ENCODE measurements at places on chromosomes 5 and 9.

GRCh38 chr5:119954106-119954505, 324.7 kb downstream of the FAM170A start:
- no peak for DNase-seq

- no peak for DNase-seq
Observed at GRCh38 chr5:71924980-71925379, 182.3 kb upstream of the MAP1B start.

DNA sequence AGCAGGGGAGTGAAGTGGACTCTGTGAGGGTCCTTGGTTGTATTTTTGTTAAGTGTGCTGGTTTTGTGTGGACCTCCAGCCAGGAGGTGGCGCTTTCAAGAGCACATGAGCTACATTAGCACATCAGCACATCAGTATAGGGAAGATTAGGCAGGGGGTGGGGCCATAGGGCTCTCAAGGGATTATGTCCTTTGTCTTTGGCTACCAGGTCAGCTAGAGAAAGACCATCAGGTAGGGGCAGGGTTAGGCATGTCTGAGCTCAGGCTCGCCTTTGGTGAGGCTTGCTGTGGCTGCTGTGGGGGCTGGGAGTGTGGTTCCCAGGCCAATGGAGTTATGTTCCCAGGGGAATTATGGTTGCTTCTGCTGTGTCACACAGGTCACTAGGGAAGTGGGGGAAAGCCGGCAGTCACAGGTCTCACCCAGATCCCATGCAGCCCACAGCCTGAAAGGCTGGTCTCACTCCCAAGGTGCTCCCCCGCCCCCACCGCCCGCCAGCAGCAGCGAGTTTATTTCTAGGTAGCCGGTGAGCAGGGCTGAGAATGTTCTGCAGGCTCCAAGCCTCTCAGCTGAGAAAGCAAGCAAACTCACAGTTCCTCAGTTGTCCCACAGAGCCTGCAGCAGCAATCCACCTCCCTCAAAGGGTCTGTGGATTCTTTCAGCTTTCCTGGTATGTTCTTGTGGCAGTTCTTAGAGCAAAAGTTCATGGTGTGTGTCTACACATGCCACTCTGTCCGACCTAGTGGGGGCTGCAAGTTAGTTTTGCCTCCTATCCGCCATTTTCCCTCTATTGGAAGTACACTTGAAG, 13.7 kb downstream of the OR1J1 start:
- DNase-seq = peak; percentile 74

DNA sequence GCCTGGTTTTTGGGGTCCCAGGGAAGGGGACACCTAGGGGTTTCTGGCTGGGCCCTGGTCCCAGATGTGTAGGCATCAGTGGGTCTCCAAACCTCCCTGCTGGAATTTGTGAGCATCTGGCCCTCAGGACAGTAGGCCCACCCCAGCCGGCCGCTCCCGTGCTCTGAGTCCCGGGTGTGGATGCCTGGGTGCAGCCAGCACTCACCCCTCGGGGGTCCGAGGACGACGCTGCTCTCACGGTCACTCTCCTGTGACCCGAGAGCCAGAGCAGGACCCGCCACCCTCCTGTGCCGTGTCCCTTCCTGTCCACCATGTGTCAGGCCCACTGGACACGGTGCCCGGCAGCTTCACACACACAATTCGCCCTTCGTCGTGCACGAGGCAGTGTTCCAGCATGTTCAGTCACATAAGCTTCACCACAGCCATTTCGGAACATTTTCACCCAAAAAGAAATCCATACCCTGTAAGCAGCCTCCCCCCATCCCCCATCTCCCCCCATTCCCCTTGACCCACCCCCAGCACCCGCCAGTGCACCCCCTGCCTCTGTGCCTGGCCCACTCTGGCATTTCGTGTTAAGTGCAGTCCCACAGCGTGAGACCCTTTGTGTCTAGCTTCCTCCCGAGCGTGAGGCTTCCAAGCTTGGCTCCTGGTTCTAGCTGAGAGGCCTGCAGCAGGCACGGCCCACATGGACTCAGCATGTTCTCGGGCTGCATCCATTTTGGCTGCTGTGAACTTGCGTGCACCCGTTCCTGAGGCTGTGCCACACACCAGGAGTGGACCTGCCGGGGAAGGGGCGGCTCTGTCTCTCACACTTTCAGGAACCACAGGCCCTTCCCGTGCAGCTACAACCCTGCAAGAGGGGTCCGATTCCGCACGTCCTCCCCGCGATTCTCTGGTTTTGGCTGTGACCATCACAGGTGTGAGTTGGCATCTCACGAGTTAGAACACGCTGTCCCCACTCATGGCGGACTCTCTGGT, 40.5 kb downstream of the NKD2 start:
- DNase-seq = no peak

- DNase-seq = peak; percentile 89
Observed at GRCh38 chr5:72847989-72848473, 31.6 kb downstream of the TNPO1 start.

DNA sequence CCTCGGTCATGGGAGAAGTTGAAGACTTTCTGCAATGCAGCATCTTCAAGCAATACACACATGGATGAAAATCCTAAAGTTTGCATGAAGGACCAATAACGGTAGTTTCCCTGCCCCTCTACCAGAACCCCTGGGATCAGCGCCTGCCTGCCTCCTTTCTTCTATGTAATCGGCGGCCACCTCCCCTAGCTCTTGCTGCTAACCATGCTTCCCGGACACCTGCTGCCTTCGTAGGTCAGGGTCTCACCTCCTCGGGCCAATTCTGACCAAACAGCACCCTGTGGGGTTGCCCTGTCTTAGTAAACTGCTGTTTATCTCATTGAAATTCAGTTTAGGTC, 388 bp upstream of the MED10 start:
- DNase-seq = no peak

DNA sequence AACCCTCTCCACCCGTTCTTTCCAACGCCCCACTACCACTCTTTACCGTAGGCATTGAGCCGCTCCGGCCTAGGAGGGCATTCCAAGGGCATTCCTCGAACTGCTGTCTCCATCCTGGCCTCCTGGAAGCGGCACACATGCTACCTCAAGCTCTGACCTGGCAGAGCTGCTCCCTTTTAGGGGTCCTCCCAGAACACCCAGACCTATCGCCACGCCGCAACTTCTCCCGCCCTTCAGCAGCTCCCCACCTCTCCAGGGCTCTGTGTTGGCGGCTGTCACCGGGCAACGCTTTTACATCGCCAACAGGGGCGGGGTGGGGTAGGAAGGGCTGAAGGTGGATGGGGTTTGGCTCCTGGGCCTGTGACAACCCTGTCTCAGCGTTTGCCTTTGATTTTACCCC, 4.6 kb upstream of the MYORG start:
- DNase-seq = peak; percentile 69

GRCh38 chr5:165209101-165209727, 1703.8 kb downstream of the MAT2B start:
- no peak for DNase-seq

- no peak for DNase-seq
Observed at GRCh38 chr5:74626386-74627222, 13.9 kb downstream of the ENC1 start.

DNA sequence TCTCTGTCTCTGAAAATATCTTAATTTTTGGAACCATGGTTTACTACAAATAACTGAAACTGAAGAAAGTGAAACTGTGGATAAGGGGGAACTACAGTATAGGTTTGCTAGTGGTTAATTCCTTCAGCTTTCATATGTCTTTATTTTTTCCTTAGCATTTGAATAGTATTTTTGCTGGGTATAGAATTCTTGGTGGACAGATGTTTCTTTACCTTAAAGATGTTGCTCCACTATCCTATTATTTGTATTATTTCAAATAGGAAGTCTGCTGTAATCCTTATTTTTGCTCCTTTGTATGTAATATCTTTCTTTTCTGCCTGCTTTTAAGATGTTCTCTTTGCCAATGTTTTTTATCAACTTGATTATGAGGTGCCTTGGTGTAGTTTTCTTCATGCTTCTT, 152.9 kb upstream of the ISL1 start:
- DNase-seq = no peak

- no peak for DNase-seq
Observed at GRCh38 chr9:15553528-15553898, 670 bp downstream of the CCDC171 start.

- no peak for DNase-seq
Observed at GRCh38 chr5:55101556-55102276, 730 bp upstream of the GZMA start.

- no peak for DNase-seq
Observed at GRCh38 chr9:76912636-76913275, 6.8 kb upstream of the PRUNE2 start.

DNA sequence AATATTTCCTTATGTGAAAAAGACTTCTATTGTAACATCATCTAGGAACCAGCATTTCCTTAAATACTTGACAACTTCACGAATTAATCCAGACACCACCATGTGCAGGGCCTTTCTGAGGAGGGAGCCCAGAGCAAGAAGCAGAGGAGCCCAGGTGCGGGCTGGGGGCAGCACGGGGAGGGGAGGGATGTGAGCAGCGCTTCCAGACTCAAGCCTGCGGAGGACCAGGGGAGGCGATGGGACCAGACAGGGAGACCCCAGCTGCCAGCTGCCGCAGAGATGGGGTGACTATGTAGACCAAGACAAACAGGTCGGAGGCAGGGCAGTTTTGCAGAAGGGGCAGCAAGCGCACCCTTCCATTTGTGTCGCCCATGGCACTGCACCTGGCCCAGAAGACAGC, 596.1 kb downstream of the IRX1 start:
- peak; percentile 41 for DNase-seq

DNA sequence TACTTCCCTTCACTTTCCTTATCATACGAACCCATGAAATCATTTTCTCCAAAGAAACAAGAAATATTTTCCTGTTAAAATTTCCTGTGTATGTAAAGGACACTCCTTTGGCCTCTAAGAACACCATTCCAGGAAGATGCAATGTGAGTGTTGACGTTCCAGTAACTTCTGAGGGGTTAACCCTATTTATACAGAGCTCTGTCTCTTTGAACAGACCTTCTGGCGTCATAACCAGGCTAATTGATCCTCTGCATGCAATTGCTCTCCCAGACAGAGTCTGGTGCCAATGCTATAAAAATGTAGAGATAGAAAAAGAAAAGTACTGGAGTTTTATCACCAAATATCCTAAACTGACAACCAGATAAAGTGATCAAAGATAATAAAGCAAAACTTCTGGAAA, 218.5 kb downstream of the TLE1 start:
- no peak for DNase-seq

- peak; percentile 12 for DNase-seq
Observed at GRCh38 chr9:97563458-97564135, 62.1 kb downstream of the TMOD1 start.
